ENCODE measurements at places on chromosomes 12 and 14.

- peak; percentile 81 for DNase-seq
Observed at GRCh38 chr12:81257947-81258551, 180.2 kb downstream of the ACSS3 start.

DNA sequence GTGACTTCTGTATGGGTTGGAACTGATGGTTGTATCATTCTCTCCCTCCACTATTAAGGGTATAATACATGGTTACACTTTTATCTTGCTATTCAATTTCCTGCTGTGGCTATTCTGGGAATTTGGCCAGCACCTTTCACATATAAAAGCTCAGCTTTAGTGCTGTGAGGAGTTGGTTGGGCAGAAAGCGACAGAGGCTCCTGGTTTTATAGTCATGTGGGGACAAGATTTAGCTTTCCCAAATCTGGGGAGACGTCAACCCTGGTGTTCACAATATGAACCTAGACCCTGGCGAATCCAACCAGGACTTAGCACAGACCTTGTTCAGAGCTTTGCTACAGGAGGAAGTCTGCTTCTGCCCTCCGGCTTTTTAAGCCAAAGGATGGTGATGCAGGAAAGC, 36.5 kb downstream of the FOS start:
- DNase-seq: no peak

GRCh38 chr14:105351920-105352851, 37.6 kb downstream of the PACS2 start:
- peak; percentile 49 for DNase-seq

GRCh38 chr12:115770643-115771042, 506.9 kb downstream of the MED13L start:
- no peak for DNase-seq

- DNase-seq: no peak
Observed at GRCh38 chr12:128083132-128083729, 183.7 kb upstream of the TMEM132C start.
